NCI-H460 (cell line): ENCODE measurements at places on chromosomes 6 and 20.

- no peak for DNase-seq
Observed at GRCh38 chr6:139846538-139847456, 472.3 kb upstream of the CITED2 start.

DNA sequence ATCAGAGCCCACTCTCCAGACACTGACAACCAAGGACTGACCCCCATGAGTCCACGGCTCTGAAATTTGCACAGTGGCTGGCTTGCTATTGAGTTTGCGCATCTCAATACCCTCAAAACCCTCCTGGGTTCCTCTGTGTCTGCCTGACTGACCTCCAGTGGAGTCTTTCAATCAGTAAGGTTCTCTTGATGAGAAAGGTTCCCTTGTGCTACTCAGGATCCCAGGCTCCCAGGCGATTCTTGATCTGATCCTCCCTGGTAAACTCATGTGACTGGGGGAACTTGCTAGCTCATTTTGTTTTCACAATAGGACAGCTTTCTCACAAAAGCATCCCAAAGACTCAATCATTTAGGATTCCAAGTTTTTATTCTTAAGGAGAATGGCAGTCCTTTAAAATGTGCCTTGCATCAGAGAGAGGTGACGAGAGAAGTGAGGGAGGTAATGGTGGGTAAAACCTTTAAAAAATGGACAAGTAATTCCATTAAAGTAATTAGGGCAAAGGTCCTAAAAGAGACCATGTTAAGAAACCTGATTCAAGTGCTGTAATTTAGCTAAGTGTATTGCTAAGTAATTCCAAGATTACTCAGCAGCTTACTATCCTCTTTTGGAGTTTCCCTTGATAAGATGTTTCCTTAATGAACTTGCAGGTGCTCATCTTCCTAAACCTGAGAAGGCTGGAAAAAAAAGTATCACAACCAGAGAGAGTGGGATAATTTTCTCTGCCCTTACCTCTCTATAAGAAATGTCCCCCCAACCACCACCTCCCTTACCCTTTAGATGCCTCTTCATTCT is 304.7 kb upstream of the SGK1 start:
- no peak for DNase-seq

GRCh38 chr6:11552442-11552841 is 14.9 kb downstream of the TMEM170B start:
- DNase-seq = no peak

GRCh38 chr20:37893566-37894241 is 9.2 kb upstream of the VSTM2L start:
- DNase-seq = no peak

GRCh38 chr6:37092923-37093727 is 76.8 kb upstream of the PIM1 start:
- no peak for DNase-seq

GRCh38 chr6:160138839-160139419 is 17.3 kb downstream of the SLC22A1 start:
- no peak for DNase-seq

GRCh38 chr20:40280616-40281015 is 408.4 kb downstream of the MAFB start:
- DNase-seq = no peak

DNA sequence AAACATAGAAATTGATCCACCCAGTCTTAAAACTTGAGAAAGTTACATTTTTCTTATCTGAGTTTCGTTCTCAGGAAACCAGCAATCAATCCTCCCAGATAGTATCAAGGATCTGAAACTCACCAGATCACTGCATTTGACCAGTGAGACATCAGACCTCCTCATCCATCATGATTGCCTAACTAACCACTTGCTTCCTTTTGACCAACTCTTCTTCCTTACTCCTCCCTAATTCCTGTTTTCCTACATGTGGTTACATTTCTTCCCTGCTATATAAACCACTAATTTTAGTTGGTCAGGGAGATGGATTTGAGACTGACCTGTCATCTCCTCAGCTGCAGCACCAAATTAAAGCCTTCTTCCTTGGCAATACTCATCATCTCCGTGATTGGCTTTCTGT is 357.1 kb upstream of the POU3F2 start:
- DNase-seq = no peak

GRCh38 chr20:2227861-2228260 is 67.9 kb upstream of the TGM3 start:
- DNase-seq = no peak

GRCh38 chr6:22636452-22636851 is 67.1 kb downstream of the HDGFL1 start:
- DNase-seq = peak; percentile 81
